ENCODE measurements at places on chromosomes 6 and 20. TPM values are rescaled to one million over a fixed set of nuclear protein-coding genes. Genes with fewer than 3 reads are reported as not detected.

Gene SMLR1
- total RNA-seq, result not detected

Gene BEND6
- total RNA-seq, result 0.56 TPM

Gene ERVFRD-1
- not detected for total RNA-seq

Gene GPR63
- 0.51 TPM for total RNA-seq

Gene DOP1A
- total RNA-seq, result 24.0 TPM

Gene TRERF1
- 2.3 TPM for total RNA-seq

Gene BTNL2
- not detected for total RNA-seq

Gene HLA-B
- 359 TPM for total RNA-seq

Gene VWA7
- total RNA-seq, result 25.8 TPM

Gene APCDD1L
- 0.34 TPM for total RNA-seq

Gene MOXD1
- total RNA-seq, result 2.2 TPM
